ENCODE measurements at places on chromosomes 16 and 17.
A peak's percentile ranks its signal among the peaks of the same experiment; 100 is the strongest.

DNA sequence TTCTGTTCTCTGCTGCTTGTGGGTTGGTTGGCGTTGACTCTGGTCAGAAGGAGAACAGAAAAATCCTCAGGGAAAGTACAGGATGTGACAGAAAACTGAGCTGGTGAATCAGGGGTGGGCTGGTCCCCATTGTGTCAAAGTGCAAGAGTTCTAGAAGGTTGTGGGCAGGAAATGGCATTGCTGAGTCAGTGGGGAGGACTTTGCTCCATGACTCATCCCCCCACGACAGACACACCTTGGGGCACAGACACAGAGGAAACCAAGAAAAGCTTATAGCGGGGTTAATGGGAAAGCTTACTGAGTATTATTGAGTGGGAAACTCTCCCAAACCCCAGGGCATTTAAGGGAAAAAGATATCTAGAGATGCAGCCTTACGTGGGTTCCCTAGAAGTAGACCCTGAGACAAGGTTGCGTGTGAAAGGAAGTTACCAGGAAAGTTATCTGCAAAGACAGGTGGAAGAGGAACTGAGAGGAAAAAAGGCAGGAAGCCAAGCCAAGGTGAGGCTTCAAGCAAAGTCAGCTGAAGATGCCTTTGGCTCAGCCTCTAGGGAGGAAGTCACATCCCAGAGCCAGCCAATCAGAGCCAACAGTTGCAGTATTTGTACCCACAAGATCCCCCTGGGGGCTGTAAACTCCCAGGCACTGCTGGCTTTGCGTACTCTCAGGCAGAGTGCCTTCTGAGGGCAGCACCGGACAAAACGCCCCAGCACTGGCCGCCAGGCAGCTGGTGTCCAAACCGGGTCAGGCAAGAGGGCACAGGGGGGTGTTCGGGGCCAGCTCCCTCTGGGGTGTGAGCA is 86.4 kb downstream of the FOXL1 start:
- DNase-seq = no peak

DNA sequence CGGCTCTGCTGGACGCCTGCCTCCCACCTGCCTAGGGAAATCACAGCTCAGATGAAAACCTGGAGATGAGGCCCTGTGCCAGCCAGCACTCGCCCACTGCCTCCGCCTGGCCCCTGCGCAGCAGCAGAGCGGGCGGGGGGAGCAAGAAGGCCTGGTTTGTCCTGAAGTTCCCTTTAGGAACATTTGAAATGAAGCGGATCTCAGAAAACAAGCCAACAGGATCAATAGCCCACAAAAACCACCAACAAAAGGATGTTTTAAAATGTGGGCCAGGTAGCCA is 48.0 kb downstream of the RBFOX3 start:
- no peak for DNase-seq

- DNase-seq = no peak
Measured at GRCh38 chr17:40366861-40367518, 2.5 kb upstream of the GJD3 start.

- peak; percentile 46 for DNase-seq
Measured at GRCh38 chr17:32936894-32937500, 9.0 kb downstream of the TMEM98 start.

- no peak for DNase-seq
Measured at GRCh38 chr16:86044881-86045590, 146.1 kb downstream of the IRF8 start.

All from left ventricle myocardium inferior (tissue), 1 donor.